ENCODE measurements at places on chromosomes 2 and 18.

- DNase-seq: no peak
These were observed 319.2 kb upstream of the LRATD1 start for GRCh38 chr2:14313341-14313740.

GRCh38 chr2:32436150-32436549, 79.3 kb downstream of the BIRC6 start:
- no peak for DNase-seq

DNA sequence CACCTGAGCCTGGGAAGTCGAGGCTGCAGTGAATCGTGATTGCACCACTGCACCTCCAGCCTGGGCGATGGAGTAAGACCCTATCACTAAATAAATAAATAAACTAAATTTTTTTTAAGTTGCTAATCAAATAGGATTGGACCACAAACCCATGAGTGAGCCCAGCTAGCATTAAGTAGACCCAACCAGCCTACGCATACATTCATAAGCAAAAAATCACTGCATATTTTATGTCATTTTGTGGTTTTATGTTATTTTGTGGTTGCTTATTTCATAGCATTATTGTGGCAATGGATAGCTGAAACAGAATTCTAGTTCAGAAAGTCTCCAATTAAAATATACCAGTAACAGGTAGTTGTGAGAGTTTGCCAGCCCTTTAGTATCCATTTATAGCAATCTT, 29.1 kb upstream of the ZC3H15 start:
- DNase-seq: no peak

- DNase-seq: no peak
These were observed 13.3 kb upstream of the ATP8B1 start for GRCh38 chr18:57816208-57816954.

- no peak for DNase-seq
These were observed 97.6 kb upstream of the HS6ST1 start for GRCh38 chr2:128416109-128416785.

- no peak for DNase-seq
These were observed 3.6 kb upstream of the DOK6 start for GRCh38 chr18:69397096-69397495.

GRCh38 chr2:237341872-237342271, 72.1 kb downstream of the COL6A3 start:
- DNase-seq: no peak

- no peak for DNase-seq
These were observed 397.8 kb upstream of the CHST9 start for GRCh38 chr18:27582760-27583412.

- DNase-seq: no peak
These were observed 30.5 kb downstream of the FOSL2 start for GRCh38 chr2:28422908-28423741.

DNA sequence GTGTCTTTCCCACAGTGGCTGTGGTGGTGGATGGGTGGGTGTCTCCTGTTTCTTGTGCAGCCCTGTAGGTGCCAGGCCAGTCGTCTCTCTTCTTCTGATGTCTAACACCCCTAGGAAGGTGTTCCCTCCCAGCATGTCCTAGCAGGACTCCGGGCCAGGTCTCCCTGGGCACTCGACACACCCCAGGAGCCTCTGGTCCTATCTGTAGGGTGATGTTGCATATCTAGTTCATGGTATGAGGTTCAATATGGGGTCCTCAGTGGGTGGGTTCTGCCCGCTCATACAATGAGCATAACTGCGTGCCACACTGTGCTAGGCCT, 14.4 kb downstream of the NGEF start:
- no peak for DNase-seq

GRCh38 chr2:132581591-132581990, 88.4 kb downstream of the LYPD1 start:
- no peak for DNase-seq

DNA sequence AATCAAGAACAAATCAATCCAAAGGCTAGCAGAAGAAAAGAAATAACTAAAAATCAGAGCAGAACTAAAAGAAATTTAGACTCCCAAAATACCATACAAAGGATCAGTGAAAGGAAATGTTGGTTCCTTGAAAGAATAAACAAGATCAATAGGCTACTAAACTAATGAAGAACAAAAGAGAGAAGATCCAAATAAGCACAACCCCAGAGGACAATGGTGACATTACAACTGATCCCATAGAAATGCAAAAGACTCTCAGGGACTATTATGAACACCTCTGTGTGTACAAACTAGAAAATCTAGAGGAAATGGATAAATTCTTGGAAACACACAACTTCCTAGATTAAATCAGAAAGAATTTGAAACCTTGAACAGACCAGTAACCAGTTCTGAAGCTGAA, 1186.9 kb downstream of the LRP1B start:
- no peak for DNase-seq
